ENCODE measurements at places on chromosomes 7 and 10.

DNA sequence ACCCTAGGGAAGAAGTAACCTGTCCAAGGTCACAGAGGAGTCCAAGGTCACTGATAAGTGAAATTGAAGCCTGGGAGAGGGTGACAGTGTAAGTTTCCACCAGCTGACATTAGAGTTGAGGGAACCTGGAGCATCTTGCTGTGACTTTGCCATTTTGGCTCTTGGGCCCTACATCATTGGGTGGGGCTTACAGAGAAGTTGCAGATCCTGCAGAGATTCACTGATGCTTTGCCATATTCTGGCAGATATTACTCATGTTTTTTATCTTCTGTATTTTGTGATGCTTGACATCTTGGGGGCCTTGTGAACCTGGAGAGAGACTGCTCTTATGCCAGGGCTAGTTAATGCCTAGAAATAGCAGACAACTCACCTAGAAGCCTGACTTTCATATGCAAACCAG is 36.5 kb downstream of the SMKR1 start:
- no peak for DNase-seq

DNA sequence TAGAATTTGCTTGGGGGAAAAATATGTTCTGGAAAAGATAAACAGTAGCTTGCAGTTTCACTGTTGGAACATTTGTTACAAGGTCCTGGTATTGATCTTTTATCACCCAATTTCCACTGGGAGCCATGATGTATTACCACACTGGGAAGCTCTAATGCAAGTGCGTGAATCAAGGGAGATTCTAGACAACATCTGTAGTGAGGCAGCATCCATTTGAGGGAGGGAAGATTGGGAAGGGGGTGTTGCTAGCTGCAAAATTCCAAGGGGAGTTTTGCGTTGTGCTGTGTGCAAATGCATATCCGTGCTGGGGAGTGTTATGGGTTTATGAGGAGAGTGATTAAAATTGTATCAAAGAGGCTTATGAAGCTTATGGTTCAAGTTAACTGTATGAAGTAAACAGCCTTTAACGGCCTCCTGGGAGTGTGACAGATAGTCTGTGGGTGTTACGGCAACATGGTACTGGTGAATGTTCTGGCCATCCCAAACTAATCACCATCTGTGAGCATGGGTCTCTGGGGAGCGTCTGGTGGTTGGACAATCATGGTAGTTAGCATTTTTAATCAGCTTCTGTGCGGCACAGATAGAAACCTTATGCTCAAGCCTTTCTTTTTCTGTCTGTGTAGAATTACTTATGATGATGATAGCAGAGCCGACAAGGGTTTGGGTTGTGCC is 601.9 kb upstream of the GALNT17 start:
- no peak for DNase-seq

DNA sequence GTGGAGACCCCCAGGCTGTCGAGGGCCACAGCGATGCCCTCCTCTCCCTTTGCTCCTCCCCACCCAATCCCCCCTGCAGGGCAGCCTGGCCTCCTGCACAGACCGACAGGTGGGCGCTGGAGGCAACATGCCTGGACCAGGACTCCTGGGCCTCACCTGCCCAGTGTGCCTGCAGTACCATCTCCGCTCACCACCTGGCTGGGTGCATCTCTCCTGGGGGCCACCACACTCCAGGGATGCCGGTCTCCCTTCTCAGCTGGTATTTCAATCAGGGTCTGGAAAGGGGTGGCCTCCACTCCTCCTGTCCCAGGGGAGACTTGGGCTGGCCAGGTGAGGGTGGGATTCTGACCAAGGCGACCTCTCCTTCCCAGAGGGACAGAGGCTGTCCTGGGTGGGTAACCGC is 17.2 kb upstream of the CFAP46 start:
- no peak for DNase-seq

DNA sequence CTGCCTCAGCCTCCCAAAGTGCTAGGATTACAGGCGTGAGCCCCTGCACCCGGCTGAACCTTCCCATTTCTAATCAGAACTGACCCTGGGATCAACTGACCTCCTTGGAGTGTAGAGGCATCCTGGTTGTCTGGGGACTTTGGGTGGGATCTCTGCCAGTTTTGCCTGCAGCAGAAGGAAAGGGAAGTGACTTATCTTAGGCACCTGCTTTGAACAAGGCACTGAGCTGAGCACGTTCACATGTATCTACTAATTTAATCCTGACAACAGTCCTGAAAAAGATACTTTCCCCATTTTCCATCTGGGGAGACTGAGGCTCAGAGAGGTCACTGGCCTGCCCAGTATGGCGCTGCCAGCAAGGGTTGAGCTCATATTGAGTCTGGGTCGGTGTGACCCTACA is 153.4 kb downstream of the CUX1 start:
- DNase-seq: no peak

GRCh38 chr10:103147645-103148044 is 45.4 kb downstream of the NT5C2 start:
- no peak for DNase-seq

- no peak for DNase-seq
Measured at GRCh38 chr10:28569506-28570159, 36.7 kb downstream of the WAC start.

DNA sequence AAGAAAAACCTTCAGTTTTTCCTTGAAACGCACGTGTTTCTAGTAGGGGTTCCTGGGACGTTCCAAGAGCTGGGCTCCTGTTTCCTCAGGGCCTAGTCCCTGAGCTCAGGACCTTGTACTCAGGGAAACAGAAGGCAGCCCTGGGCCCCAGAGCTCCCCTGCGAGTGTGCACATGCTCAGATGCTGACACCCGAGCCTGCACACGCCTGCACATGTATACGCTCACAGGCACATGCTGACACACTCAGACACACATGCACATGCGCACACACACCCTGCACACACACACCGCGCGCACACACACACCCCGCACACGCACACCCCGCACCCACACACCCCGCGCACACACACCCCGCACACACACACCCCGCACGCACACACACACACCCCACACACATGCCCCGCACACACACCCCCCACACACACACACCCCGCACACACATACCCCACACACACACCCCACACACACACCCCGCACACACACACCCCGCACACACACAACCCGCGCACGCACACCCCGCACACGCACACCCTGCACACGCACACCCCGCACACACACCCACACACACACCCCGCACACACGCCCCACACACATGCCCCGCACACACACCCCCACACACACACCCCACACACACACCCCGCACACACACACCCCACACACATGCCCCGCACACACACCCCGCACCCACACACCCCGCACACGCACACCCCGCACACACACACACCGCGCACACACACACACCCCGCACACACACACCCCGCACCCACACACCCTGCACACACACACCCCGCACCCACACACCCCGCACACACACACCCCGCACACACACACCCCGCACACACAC is 52.2 kb downstream of the CALML3 start:
- DNase-seq: no peak
